Activated CD8-positive, alpha-beta memory T cell treated with anti-CD3 and anti-CD28 coated beads for 4 hours (primary cell): ENCODE measurements at places on chromosomes 1 and 21.

- no peak for DNase-seq
Observed at GRCh38 chr21:38089763-38090046, 167.1 kb upstream of the KCNJ15 start.

GRCh38 chr1:59528900-59529299 is 232.0 kb downstream of the FGGY start:
- no peak for DNase-seq

- DNase-seq = no peak
Observed at GRCh38 chr21:45084121-45084520, 9.7 kb downstream of the ADARB1 start.

DNA sequence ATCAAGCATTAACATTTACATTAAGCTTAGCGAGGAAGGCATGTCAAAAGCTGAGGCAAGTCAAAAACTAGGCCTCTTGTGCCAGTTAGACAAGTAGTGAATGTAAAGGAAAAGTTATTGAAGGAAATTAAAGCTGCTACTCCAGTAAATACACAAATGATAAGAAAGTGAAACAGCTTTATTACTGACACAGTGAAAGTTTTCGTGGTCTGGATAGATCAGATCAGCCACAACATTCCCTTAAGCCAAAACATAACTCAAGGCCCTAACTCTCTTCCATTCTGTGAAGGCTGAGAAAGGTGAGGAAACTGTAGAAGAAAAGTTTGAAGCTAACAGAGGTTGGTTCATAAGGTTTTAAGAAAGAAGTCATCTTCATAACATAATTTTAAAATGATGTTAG is 131.9 kb downstream of the VAV3 start:
- DNase-seq = no peak

DNA sequence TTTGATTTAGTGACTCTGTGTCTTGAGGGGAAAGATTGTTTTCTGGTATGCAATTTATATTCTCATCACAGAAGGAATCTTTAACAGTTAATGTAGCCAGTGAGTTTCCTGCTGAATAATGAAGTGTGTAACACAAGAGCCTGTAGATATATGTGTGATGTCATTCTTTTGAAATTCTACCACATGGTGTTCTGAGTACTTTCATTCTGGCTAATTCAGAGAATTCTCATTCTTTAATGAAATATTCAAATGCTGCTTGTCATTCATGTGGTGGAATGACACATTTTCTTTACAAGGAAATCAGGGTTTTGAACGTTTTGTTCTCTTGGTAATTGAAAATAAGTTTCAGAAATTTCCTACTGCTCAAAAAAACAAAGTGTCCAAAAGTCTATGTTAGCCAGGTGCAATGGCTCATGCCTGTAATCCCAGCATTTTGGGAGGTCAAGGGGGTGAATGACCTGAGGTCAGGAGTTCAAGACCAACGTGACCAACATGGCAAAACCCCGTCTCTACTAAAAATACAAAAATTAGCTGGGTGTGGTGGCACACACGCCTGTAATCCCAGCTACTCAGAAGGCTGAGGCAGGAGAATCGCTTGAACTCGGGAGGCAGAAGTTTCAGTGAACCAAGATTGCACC is 79.6 kb downstream of the MAP3K21 start:
- no peak for DNase-seq

GRCh38 chr1:32761253-32761877 is 55.8 kb downstream of the YARS1 start:
- no peak for DNase-seq

DNA sequence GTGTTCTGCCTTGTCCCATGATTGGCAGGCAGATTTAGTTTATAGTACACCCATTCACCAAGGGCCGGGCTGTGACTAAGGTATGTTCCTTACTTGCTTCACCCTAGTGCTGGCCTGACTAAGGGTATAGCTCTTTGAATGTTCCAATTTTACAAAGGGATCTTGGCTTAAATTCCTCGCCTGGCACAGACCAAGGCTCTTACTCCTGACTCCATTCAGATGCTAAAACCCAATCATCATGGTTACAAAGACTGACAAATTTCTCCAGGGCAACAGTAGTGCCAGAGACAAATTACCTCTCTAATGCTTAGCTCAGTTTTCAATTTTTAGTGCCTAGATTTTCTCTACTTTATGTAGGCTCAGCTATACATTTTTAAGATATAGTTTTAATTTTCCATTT is 11.5 kb upstream of the C1orf53 start:
- no peak for DNase-seq

GRCh38 chr1:36199934-36200741 is 24.1 kb upstream of the THRAP3 start:
- DNase-seq = no peak

GRCh38 chr1:53909946-53910345 is 16.0 kb downstream of the DIO1 start:
- no peak for DNase-seq

GRCh38 chr1:110612060-110612745 is 6.0 kb upstream of the KCNA2 start:
- no peak for DNase-seq

- no peak for DNase-seq
Observed at GRCh38 chr1:6703016-6703415, 1.4 kb upstream of the DNAJC11 start.

- no peak for DNase-seq
Observed at GRCh38 chr1:2492091-2492490, 16.0 kb downstream of the PLCH2 start.

GRCh38 chr1:81878538-81878937 is 77.8 kb downstream of the ADGRL2 start:
- DNase-seq = no peak

- DNase-seq = no peak
Observed at GRCh38 chr1:64231153-64231552, 27.7 kb downstream of the UBE2U start.

DNA sequence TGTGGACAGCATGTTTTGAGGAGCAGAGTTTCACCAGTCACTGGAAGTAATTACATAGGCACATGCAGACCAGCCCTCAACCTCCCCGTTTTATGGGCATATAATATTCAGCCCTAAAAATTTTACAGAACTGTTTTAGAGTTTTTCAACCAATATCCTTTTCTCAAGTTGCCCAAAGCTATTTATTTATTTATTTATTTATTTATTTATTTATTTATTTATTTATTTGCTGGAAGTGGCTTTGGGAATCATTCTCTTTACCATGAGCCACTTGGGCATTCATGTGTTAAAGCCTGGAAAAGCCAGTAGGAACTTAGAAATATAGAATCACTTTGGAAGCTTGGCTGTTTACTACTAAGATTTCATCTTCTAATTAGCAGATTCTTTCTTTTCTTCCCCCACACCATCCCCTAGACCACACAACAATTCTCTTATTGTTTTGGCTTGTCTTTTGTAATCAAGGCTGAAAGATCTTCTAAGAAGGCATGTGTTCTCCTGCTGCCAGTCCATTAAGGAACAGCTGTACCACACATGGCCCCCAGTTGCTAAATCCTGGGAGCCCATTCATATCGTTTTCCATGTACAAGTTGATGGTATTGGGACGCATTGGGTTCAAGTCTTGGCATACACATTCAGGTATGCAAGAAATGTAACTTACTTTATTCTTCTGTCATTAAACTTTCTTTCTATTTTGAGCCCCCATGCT is 220.0 kb downstream of the PAPPA2 start:
- DNase-seq = no peak

- no peak for DNase-seq
Observed at GRCh38 chr1:185645686-185646085, 88.5 kb upstream of the HMCN1 start.

DNA sequence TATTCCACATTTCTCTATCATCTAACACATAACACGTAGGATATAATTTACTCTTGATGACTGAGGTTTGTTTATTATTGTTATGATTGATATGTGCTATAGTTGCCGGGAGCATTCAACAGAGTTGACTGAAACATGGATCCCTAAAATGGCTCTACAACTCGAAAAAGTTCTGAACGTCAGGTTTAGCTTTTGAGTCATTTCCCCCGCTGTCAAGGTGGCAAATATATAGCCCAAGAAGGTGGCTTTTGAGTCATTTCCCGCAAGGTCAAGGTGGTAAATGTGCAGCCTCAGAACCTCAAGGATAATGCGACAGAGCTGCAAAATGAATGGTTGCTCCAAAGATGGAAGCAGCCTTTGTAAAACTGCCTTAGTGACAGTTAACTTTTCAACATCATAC is 104.0 kb downstream of the NIBAN1 start:
- DNase-seq = no peak

DNA sequence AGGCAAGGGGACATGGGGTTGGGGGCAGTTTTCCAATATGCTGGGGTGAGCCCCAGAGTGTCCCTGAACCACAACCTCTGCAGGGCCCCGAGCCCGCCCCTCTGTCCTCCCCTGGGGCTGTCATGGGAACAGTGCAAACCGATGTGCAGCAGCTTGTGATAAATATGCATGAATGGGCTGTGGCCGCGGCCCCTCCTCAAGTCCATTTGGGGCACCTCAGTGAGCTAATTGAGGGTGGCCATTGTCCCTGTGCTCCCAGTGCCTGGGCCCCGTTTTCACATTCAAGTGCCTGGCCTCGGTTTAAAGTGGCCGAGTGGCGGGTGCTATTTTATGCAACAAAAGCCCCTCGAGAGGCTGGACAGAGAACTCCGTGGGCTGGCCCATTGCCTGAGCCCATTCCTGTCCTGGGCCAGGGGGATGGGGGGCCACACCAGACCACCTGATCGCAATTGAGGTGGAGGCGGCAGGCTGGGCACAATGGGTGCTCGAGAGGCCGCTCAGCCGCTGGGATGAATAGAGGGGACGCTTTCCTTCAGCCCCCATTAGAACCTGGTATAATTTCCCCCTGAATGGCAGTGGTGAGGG is 193.7 kb downstream of the FOXD2 start:
- no peak for DNase-seq

DNA sequence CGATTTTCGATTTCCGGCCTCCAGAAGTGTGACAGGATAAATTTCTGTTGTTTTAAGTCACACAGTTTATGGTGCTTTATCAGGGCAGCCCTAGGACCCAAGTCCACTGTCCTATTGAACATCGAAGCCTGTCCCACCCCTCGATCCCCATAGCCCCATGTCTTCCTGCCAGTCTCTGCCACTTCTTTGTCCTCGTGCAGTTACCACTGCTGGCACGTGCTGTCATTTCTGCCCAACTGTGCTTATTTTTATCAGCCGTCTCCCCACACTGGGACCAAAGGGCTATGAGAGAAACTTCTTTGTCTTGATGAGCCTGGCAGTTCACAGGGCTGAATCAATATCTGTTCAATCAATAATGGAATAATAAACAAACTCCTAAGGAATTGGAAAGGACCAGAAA is 146.7 kb downstream of the PSMG1 start:
- no peak for DNase-seq

- no peak for DNase-seq
Observed at GRCh38 chr21:42038826-42039425, 28.8 kb upstream of the ZBTB21 start.

DNA sequence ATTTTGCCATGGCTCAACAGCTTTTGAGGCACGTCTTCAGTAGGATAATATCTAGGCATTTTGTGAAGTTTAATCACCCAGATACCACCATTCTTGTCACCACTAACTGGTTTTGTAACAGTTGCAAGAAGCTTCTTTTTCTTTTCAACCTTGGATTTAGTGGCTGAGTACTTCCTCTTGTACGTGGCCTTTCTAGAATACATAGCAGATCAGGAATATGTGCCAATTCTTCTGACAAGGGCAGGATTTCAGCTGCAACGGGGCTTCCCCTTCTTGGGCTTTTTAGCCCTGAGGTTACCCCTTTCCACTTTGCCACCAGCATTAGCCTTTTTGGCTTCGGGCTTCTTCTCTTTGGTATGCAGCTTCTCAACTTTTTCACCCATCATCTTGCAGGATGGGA is 79.3 kb upstream of the WARS2 start:
- no peak for DNase-seq

GRCh38 chr1:22739648-22740385 is 29.2 kb downstream of the EPHB2 start:
- DNase-seq = no peak

DNA sequence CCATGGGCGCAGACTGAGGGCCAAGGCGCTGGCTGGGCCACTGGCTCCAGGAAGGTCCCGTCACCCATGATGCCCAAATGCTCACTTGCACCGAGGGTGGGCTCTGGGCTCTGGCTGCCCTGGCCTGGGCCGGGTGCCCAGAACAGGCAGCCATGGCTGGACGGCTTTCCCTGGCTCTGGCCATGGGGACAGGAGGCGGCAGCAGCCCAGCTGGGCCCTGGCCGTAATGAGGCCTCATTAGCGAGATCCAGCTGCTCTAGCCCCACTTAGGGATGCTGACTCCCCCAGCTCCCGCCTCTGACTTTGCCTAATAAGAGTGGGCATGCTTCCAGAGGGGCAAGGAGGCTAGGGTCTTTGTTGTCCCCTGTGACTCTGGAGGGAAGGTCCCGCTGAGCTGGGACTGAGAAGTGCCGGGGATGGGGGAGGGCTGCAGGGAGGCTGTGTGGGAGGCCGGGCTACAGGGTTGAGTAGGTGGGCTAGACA is 11.8 kb downstream of the SLC6A9 start:
- DNase-seq = no peak

- DNase-seq = no peak
Observed at GRCh38 chr1:154320882-154321608, at the start of gene AQP10. Gene AQP10 (plus strand): TSS chr1:154321093. CDS start chr1:154321156, 63 bp downstream.

DNA sequence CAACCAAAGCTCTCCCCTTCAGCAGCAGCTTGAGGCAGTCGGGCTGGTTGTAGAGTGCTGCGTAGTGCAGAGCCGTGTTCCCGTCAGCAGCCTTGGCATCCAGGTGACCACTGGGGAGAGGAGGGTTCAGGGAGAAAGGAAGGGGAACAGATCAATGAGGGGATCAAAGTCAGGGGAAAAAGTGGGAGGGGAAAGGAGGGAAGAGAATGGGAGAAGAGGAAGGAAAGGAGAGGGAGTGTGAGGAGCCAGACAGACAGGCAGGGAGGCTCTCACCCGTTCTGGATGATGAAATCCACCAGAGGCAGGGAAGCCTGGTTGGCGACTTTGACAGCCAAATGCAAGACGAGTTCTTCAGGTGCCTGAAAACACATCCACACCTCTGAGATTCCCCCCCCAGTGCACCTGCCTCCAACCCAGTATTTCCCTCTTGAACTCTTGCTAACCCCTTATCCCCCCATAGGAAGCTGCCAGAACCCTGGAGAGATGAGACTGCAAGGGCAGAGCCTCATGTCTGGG is 9.8 kb upstream of the TCEA3 start:
- no peak for DNase-seq

- no peak for DNase-seq
Observed at GRCh38 chr1:226633541-226634165, 85.1 kb downstream of the STUM start.
